ENCODE measurements at places on chromosomes 12 and 14.

- no peak for DNase-seq
These were observed 142.5 kb downstream of the EFCAB11 start for GRCh38 chr14:89811954-89812575.

DNA sequence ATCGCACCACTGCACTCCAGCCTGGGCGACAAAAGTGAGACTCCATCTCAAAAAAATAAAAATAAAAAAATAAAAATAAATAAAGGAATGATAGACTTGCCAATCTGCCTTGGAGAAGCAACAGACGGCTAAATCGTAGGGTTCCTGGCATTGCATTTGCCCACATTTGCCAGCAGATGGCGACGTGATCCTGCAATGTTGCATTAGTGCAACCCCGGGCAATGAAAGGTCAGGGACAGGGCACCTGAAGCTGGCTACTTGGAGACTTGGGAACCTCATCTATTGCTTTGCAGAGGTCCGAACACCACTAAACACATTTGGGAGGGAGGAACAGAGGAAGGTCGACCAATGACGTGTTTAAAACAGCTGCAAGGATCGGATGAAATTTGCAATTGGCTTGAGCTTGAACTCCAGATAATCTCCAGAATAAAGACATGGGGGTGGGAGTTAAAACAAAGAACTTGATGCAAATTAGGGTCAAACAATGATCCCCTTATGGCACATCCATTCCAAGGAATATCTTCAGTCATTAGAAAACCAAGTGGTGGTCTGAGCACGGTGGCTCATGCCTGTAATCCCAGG is 34.6 kb downstream of the SPRING1 start:
- peak; percentile 64 for DNase-seq

GRCh38 chr12:124694846-124695497 is 127.6 kb upstream of the NCOR2 start:
- no peak for DNase-seq

- DNase-seq: no peak
These were observed 5.3 kb downstream of the CHGA start for GRCh38 chr14:92928258-92928629.

- no peak for DNase-seq
These were observed 28.2 kb upstream of the AMIGO2 start for GRCh38 chr12:47107926-47108325.

DNA sequence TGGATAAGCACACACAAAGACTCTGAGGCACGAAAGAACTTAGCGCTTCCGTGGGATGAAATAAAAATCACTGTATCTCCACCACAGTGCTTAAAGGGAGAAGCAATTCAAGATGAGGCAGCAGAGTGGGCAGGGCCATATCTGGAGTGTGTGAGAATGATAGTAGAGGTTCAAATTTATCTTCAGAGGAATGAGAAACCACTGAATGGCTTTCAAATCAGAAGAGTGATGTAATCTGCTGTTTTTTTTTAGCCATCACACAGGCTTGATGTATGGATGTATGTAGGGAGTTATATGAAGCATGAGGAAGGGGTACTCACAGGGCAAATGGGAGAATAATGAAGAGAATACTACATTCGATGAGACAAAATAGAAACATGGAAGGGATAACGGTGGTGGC is 24.1 kb downstream of the MDGA2 start:
- DNase-seq: no peak

DNA sequence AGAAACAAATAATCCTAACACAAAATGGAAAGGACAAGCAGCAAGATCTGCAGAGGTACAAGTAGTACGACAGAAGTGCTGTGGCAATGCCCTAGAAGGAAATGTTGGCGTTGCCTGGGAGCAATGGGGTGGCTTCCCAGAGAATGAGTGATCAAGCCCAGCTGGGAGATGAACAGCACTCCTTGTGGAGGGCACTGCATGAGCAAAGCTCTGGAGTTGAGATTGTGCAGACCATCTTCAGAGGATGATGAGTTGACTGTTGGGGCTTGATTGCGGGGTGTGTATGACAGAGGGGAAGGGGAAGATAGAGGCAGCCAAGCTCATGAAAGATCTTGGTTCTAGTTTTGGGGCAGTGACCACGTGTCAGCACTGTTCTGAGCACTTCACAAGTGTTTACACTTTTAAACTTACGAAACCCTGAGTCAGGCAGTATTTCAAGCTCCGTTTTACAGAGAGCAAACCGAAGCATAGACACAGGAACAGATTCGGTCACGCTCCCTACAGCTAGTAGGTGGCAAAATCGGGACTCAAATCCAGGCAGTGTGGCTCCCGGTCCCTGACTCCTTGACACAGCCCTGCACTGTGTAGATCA is 127.2 kb upstream of the LHX5 start:
- DNase-seq: no peak

DNA sequence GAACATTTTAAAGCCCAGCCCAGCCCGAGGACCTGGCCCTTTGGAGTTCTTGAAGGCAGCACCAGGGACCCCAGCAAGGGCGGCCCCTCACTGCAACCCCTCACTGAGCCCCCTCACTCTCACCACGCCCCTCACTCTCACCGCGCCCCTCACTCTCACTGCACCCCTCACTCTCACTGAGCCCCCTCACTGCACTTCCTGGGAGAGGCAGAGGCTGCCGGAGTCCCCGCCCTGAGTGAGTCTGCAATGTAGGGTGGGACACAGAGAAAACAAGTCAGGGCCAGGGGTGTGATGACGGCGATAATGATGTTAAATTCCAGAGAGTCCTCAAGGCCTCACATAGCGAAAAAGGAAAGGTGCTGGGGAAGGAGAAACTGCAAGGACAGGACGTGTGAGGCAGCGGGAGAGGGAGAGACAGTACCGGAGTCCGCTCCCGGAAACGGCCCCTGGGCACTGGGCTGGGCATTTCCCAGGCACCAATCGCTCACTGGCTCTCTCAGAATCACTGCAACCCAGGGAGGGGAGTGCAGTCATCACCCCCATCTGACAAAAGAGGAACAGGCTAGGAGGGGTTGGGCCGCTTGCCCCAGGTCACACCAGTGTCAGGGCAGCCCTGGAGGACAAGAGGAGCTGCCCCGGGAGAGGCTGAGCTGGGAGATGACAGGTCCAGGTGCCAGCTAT is 24.9 kb downstream of the CCDC88C start:
- DNase-seq: peak; percentile 73

DNA sequence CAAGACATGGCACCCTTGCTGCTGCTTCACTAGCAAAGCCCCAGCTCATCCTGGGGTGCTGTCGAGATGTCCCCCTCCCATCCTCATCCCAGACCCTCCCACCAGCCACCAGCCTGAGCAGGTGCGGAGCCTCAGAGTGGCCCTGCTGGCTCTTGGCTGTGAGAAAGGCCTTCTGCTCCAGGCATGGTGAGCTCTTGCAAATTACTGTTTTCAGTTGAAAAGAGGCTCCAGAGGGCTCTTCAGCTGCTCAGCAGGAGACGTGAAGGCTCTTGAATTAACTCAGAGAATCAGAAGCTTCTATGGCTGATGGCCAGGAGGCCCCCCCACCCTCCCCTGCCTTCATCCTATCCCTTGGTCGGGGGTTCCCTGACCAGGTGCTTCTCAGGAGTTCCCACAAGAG is 44.1 kb downstream of the WSCD2 start:
- no peak for DNase-seq

- DNase-seq: no peak
These were observed 462.8 kb downstream of the GXYLT1 start for GRCh38 chr12:41681898-41682297.

GRCh38 chr12:92439420-92439805 is 263.4 kb upstream of the PLEKHG7 start:
- peak; percentile 85 for DNase-seq

DNA sequence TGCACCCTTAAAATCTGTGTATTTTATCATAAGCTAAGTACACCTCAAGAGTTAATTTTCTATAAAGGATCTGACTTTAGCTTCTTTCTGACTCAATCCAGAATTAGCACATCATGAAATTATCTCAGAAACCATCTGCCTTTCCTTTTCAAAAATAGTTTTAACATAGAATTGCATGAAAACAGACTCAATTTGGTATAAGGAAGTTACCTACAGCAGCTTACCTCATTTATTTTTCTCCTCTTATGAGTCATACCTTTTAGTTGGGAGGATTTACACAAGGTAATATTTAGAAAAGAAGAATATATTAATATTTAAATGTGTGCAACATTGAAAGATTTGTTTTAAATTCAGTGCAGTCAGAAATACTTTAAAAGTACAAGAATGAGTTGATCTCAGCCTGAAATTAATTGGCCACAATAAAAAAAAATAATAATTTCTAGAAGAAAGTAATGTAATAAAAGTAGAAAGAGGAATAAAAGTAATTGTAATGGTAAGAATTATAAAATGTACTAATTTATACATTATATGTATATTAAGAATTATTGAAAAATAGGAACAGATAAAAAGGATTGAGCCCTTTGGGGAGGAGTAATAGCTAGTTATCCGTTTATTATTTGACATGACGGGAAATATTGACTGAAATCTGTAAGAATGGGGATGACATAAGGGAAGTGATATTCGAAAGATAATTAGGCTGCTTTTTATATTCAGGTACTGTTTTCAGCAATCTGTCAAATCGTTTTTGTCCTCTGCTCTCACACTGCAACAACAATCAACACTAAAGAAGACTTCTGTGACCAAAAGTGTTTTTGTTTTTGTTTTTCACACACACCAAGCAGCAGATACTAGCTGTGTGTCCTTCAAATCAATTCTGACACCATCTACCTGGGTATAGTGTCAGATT is 20.5 kb downstream of the ADAM21 start:
- DNase-seq: no peak

- DNase-seq: no peak
These were observed 60.3 kb upstream of the DLK1 start for GRCh38 chr14:100666403-100666802.

DNA sequence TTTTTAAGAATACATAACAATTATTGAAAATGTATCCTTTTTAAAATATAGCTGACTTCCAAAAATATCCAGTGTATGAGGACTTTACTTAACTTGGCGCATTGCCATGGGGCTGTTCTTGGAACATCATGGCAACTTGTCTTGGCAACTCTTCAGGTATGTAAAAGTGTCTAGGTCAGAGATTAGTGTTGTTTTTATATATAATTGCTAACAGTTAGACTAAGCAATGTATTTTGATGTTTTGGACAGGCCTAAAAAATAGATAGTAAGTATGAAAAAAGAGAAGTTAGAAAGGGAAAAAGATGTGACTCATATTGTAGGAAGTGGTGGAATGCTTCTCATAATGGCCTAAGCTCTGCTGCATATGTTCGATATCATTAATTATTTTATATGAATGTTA is 70.9 kb downstream of the MON2 start:
- DNase-seq: peak; percentile 14

GRCh38 chr14:33986804-33987203 is 35.9 kb upstream of the EGLN3 start:
- DNase-seq: no peak

- peak; percentile 23 for DNase-seq
These were observed 12.2 kb downstream of the AGAP2 start for GRCh38 chr12:57726151-57726883.

GRCh38 chr14:51398898-51399297 is 158.9 kb downstream of the TMX1 start:
- DNase-seq: peak; percentile 10

DNA sequence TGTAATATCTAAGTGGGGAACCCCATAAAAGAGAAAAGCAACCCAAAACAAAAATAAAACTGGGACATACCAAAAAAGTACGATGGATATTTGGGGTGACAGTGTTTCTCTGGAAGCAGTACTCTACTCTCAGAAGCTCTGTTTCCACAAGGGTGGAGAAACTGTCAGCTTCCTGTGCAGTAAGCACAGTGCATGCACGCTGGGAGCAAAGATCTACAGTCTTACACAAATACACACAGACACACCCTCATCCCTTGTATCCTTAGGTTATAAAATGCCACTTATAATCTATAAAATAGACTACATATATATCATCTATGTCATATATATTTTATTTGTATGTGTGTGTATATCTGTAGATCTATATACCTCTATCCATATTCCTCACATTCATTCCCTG is 225.8 kb upstream of the SOX5 start:
- no peak for DNase-seq

DNA sequence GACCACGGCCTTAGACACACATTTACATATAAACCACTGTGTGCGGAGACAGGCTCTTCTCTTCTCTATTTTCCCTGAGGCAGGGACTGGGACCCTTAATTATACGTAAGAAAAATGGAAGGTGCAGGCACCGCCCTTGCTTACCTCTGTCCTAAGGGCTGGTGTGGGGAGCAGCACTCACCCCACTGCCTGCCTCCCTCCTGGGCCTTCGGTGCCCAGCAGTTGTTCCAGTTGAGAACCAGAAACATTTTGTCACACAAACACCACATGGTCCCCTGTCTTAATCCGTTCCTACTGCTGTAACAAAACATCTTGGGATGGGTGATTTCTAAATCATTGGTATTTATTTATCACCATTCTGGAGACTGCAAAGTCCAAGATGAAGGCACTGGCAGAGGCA is 192.7 kb upstream of the DIO3 start:
- no peak for DNase-seq

DNA sequence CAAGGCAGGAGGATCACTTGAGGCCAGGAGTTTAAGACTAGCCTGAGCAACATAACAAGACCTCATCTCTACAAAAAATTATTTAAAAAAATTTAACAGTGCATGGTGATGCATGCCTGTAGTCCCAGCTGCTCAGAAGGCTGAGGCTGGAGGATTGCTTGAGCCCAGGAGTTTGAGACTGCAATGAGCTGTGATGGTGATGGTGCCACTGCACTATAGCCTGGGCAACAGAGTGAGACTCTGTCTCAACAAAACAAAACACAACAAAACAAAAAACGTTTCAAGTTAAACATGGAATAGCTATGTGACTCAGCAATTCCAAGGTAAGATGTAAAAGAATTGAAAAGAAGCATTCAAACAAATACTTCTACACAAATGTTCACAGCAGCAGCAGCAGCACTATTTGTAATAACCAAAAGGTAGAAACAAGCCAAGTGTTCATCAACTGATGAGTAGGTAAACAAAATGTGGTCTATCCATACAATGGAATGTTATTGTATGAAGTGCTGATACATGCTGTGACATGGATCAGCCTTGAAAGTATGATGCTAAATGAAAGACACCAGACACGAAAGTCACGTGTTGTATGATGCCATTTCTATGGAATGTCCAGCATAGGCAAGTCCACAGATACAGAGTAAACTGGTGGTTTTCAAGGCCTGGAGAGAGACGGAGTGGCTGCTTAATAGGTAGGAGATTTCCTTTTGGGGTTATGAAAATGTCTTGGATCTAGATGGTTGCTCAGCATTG is 31.4 kb downstream of the CFAP251 start:
- no peak for DNase-seq

DNA sequence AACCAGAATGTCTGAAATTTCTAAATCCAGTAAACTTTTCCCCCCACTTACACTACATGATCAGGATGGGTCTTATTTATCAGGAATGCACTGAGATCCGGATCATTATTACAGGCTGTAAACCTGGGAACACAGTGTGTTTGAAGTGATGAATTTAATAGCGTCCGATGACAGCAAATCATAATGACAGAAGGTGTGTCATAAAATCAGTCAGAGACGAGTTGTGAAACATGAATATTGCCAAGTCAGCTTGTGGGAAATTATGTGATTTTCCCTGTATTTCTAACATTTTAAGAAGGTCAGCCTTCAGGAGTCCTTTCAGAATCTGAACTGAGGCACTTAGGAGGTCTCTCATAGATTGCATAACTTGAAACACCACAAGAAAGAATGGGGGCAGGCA is 36.7 kb downstream of the RERG start:
- no peak for DNase-seq

GRCh38 chr12:8012651-8013309 is 19.7 kb upstream of the FOXJ2 start:
- no peak for DNase-seq

- no peak for DNase-seq
These were observed 700.0 kb downstream of the TMTC2 start for GRCh38 chr12:83386527-83387264.

- no peak for DNase-seq
These were observed 378.4 kb downstream of the BTG1 start for GRCh38 chr12:91767237-91767636.

GRCh38 chr14:65958664-65959562 is 527.3 kb upstream of the CCDC196 start:
- DNase-seq: peak; percentile 21
